A549 (cell line): ENCODE measurements at places on chromosomes 1 and 21. TPM values are rescaled to one million over a fixed set of nuclear protein-coding genes. Genes with fewer than 3 reads are reported as not detected.

DNA sequence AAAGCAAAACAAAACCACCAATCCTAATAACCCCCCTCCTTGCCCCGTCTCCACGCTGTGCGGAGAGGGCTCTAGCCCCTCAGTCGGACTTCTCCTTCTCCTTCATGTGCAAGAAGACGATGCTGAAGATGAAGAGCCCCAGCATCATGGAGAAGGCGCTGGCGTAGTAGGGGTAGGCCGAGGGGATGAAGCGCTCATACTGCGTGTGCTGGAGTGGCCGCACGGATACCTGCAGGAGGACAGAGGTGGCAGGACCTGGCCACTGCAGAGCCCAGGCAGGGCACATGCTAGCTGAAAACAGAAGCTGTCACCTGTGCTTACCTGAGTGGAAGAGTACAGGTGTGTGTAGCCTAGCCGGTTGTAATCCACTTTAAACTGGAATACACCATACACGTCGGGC, 8.9 kb downstream of the DDOST start:
- DNase-seq, result no peak

The UBL4B gene
- polyA plus RNA-seq, result not detected in 3 replicates

GRCh38 chr1:22778862-22779520, 68.4 kb downstream of the EPHB2 start:
- DNase-seq, result no peak

- no peak for DNase-seq
Measured at GRCh38 chr1:56877973-56878372, 23.4 kb downstream of the C8A start.

DNA sequence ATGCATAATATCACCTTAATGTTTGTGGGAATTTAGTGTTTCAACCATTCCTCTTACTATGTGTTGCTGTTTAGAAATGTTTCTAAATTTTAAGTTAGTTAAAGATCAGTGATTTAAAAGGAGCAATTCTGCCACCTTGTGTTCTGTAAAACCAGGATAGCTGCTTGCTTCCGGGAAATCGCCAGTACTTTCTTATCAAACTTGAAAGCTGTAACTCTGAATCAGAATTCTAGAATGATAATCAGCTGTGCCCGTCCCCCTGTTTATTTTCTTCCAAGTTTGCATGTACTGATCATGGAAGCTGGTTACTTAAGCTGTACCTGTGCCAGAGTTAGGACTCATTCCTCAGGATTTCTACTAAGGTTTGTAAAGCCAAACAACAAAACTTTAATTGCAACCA, 656.4 kb downstream of the LTN1 start:
- no peak for DNase-seq
